ENCODE measurements at places on chromosomes 7 and 10.

GRCh38 chr7:73786588-73786987 lies 16.5 kb upstream of the CLDN3 start:
- no peak for DNase-seq

- DNase-seq: no peak
These were observed 14.2 kb downstream of the INPP5A start for GRCh38 chr10:132551808-132552130.

- DNase-seq: peak; percentile 47
These were observed 14.0 kb downstream of the LRGUK start for GRCh38 chr7:134140889-134141867.

DNA sequence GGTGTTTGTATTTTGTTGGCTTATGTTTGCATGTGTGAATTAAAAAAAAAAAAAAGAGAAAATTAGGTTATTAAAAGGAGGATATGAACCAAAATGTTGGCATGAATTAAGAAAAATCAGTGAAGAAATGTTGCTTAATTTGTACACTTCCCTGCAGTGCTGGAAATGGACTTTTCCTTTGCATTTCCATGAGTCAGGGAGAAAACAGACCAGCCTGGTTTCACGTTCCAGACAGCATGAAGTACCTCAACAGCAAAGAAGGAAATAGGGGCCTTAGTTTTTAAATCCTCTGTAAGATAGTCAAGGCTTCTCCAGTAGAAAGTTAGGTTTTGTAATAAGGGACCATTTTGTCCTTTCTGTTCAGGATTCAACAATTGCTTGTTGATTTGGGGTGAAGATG lies 159.7 kb downstream of the CELF2 start:
- peak; percentile 33 for DNase-seq

DNA sequence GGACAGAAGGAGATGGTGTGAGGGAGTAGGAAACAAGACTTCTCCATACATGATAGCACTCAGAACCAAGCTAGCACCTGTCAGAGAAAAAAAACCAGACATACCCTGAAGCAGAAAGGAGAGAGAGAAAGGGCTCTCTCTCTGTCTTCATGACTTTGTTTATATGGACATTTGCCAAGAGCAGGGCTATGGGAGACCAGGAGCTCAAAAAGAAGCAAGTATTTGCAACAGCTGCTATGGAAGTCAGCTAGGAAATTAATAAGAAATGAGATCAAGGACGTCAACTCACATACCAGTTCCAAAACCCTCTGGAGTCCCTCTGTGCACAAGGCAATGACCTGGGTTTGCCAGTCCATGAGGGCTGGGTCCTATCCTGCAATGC lies 111.6 kb downstream of the SGMS1 start:
- DNase-seq: no peak

DNA sequence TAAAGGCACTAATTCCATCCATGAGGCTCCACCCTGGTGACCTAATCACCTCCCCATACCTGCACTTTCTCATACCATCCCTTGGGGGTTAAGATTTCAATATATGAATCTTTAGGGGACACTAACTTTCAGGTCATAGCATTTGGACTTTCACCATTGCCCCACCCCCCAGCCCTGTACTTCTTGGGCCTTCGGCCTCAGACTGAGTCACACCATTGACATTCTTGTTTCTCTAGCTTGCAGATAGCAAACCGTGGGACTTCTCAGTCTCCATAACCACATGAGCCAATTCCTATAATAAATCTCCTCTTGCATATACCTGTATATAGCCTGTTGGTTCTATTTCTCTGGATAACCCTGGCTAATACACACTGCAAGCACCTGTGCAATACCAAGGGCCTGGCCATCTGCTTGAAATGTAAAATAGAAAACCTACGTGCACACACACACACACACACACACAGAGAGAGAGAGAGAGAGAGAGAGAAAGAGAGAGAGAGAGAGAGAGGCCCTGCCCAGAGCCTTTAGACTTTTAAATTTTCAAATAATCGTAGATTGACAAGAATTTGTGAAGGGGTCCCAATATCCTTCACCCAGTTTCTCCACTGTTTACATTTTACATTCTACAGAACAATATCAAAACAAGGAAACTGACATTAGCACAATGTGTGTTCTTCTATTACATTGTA lies 25.3 kb downstream of the ANXA8 start:
- DNase-seq: peak; percentile 76

DNA sequence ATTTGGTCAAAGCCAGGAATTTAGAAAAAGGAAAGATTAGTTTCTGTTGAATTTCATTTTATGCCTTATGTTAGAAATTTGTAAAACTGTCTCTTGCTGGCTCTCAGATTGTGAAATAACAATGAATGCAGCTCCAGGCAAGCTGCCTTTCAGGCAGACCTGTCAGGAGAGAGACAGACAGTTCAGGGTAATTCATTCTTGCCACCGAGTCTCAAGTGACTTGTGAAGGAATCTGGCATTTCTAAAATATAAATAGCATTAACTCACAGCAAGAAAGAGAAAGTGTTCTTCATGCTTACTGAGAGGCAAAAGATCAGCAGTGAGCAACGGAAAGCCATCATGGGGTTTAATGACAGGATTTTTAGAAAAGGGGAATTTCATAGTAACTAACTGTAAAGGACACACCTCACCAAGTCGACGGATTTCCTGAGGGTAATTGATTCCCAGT lies 442.3 kb upstream of the AKR1E2 start:
- no peak for DNase-seq

GRCh38 chr10:27372095-27372494 lies 131.5 kb upstream of the ACBD5 start:
- DNase-seq: peak; percentile 28

DNA sequence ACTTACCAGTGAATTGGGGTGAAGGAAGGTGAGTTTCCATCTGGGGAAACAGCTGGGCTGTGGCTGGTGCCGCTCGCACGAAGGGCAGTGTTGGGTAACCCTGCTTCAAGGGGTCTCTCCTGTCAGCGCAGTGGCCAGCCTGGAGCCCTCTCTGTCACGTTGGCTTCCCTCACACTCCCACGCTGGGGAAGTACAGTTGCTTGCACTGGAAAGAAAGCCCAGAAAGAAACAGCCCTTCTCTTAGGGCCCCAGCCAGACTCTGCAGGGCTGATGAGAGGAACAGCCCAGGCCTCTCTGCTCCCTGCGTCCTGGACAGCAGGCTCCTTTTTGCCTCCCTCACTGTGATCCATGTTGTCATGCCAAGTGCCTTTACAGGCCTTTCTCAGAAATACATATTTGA lies 40.3 kb upstream of the TRIM8 start:
- no peak for DNase-seq

GRCh38 chr10:57341294-57341693 lies 926.4 kb downstream of the IPMK start:
- DNase-seq: no peak

DNA sequence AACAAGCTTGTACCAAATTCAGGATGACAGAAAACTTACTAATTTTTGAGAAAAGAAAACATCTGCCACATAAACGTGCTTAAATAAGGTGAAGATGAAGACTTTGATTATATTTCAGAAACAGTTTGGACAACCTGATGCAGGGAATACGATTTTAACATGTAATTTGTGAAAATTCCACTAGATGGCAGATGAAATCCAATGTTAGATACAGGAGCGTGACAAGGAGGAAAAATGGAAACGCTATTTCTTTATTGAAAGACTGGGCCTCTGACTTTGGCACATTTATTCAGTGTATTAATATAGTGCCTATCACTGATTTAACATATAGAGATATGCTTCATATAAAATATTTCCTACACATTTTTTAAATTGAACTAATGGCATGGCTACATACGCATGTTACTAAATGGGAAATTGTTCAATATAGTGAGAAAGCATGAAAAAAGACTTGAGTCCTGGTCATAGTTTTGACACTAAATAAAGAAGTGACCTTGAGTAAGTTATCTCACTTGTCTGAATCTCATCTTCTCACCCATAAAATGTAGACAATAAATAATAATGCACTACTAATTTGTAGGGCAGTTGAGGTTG lies 60.7 kb downstream of the CD36 start:
- DNase-seq: peak; percentile 53

GRCh38 chr7:95596198-95597063 lies at the start of gene PDK4:
Gene PDK4 (minus strand): TSS chr7:95596516. CDS start chr7:95596293, 223 bp downstream.
- peak; percentile 24 for DNase-seq

DNA sequence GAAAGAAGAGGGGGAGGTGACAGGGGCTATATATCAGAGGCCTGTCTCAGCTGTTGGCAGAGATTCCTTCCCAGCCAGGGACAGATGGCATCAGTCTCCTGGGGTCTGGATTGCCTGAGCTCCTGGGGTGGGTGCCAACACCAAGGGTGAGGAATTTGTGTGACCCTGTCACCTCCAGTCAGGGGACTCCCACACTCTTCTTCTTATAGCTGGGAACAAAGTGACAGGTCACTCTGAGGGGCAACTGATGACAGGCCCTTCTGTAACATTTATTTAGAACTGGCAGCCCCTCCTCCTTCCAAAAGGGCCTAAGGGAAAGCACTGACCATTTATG lies 53.7 kb upstream of the DUSP5 start:
- no peak for DNase-seq

DNA sequence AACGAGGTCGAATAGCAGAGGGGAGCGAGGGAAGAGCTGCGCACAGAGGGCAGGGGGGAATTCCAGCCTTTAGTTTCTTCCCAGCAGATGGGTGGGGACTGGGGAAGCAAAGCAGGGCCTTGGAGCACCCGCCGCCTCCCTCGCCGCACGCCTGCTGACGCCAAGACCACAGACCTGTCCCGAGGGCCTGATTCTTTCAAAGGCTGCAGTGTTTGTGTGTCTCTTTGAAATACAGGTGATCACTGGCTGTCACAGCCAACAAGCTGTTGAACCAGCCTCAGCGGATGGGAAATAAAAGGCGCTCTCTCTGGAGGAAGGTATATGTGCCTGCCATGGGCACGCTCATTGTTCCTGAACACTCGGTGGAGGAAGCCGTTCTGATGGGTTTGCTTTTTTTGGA lies 119.3 kb downstream of the FAM53B start:
- no peak for DNase-seq

DNA sequence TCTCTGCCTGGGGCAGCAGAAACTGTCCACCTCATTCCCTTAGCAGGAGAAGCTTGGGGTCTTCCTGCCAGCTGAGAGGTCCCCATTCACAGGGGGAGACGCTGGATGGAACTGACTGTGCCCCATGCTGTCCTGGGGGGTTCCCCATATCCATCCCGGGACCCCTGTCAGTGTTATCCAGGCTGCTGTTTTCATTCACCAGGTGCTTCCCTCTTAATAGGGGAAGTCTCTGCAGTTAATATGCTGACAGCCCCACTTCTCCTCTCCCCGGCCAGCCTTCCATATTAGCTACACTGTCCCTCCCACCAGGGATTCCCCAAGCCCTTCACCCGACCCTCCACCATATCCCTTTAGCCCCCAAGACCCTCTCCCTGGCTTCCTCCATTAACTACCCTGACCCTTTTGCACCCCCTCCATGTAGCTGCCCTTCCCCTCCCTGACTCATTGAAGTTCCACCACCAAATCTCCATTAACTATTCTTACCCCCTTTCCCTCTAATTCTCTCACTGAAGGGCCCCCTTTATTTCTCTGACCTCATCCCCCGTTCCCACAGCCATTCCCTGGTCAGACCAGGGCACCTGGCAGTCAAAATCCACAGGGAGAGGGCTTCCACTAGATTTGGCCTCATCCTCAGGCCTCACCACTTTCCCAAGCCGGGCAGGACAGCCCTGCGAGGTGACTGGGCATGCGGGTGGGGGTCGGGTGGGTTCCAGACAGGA lies 92.0 kb upstream of the PAX2 start:
- DNase-seq: no peak

GRCh38 chr10:8726779-8727084 lies 672.2 kb downstream of the GATA3 start:
- DNase-seq: no peak

- no peak for DNase-seq
These were observed 162.5 kb downstream of the DNAJB6 start for GRCh38 chr7:157499121-157499834.

- no peak for DNase-seq
These were observed 4.7 kb upstream of the COMTD1 start for GRCh38 chr10:75240329-75241076.

DNA sequence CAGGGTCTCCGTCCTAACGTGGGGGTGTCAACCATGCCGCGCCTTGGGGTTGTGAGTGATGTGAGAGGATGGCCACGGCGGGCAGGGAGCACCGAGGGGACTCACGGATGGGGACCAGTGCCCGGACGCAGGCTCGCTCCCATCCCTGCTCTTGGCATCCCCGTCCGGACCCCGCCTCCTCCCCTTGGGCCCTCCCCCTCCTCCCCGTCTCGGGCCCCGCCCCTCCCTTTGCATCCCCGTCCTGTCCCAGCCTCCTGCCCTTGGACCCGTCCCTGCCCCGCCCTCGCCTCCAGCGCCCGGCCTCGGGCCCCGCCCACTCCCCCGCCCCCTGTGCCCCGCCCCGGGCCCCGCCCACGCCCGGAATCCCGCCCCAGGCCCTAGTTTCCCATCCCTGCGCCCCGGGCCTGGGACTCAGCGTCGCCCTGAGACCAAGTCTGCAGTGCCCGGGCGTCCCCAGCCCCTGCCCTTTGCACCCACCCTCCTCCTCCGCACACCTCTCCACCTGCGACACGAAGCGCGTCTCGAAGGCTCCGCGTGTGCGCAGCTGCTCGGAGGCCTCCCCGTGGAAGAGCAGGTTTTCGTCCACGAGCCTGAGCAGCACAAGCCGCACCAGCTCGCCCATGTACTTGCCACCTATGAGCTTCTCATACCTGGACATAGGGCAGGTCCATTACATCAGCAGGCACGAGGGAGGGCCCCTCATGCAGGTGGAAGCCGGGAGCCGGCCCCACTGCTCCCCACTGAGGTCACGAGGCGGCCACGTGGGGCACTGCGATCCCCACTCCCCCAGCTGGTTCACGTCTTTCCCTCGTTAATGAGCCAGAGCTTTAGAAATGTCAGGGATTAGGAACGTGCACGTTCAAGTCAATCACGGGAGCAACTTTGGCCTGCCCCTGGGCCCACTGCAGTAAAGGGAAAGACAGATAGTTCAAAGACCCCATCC lies 5.1 kb upstream of the MYL7 start:
- DNase-seq: peak; percentile 78

- DNase-seq: no peak
These were observed 25.5 kb upstream of the RBM33 start for GRCh38 chr7:155618708-155619633.

DNA sequence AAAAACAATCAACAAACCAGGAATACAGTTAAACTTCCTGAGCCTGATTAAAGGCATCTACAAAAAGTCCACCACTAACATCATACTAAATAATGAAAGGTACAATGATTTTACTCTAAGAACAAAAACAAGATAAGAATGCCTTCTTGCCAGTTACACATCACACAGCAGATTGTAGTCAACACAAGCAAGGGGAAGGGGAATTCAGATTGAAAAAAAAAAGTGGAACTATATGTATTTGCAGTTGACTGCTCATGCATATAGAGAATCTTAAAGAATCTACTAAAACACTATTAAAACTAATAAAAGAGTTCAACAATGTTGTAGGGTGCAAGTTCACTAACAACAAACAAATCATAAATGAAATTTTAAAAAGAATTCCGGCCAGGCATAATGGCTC lies 28.5 kb downstream of the ZNF33B start:
- DNase-seq: no peak
